Hepatic stellate cell (primary cell): ENCODE measurements at places on chromosomes 2 and 18.

GRCh38 chr2:72755647-72756423 is 70.0 kb downstream of the EXOC6B start:
- no peak for DNase-seq

- no peak for DNase-seq
These were observed 16.4 kb upstream of the LCT start for GRCh38 chr2:135853401-135853800.

GRCh38 chr2:135630488-135630887 is 99.2 kb downstream of the R3HDM1 start:
- DNase-seq = no peak

- no peak for DNase-seq
These were observed 20.0 kb upstream of the PTPN4 start for GRCh38 chr2:119739580-119740255.
